ENCODE measurements at places on chromosomes 12 and 14.

DNA sequence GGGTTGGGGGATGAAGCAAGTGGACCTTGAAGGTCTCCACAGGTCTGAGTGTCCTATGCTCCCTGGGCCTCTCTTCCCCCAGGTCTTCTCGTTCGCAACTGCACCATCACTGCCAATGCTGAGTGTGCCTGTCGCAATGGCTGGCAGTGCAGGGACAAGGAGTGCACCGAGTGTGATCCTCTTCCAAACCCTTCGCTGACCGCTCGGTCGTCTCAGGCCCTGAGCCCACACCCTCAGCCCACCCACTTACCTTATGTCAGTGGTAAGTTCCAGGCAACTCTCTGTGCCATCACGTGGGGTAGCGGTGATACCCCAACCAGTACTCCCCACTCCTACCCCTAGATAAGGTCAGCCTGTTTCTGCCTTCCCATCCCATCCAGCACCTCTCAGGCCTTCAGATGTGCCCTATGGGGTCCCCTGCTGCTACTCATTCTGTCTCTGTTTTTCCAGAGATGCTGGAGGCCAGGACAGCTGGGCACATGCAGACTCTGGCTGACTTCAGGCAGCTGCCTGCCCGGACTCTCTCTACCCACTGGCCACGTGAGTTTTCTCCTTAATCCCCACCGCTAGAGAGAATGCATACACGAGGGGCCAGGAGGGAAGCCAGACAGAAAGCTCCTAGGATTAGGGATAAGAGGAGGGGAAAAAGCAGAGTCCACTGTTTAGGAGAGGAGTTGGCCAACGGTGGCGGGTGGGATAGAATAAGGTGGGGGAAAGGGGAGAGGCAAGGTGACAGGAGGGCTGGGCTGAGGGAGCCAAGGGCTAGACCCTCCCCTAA lies 1.6 kb upstream of the TAPBPL start:
- no peak for DNase-seq
- peak overlapping the region; percentile 99 for H3K27ac ChIP-seq
- no peaks in the 10 kb centered on the region for H3K27me3 ChIP-seq
- peaks cover 73% of the 10 kb centered on the region for H3K36me3 ChIP-seq

GRCh38 chr12:4496145-4496838 lies 42.4 kb upstream of the RAD51AP1 start:
- no peak overlapping the region for H3K27ac ChIP-seq
- H3K36me3 ChIP-seq = peaks cover 15% of the 10 kb centered on the region
- no peaks in the 10 kb centered on the region for H3K27me3 ChIP-seq
- no peaks in the 10 kb centered on the region for H3K4me1 ChIP-seq
- no peak overlapping the region for H3K4me3 ChIP-seq

DNA sequence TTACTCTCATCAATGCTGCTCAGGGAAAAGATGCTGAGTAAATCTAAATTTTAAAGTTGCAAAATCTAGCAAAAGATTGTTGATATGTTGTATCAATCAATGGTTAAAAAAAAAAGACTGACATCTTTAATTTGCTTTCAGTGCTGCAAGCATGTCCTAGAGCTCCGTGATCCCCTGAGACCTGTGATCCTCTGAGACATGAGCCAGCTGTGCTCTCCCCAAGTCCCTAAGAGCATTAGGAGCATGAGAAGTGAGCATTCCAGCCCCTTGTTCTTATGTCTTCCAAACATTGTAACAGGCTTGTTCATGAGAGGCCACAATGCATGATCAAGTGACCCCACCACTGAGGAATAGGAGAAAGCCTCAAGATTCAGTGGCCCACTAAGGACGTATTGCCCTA lies 116.6 kb downstream of the DAD1 start:
- H3K27me3 ChIP-seq = no peaks in the 10 kb centered on the region
- no peaks in the 10 kb centered on the region for H3K36me3 ChIP-seq
- no peak overlapping the region for H3K4me3 ChIP-seq
- peaks cover 1% of the 10 kb centered on the region for H3K4me1 ChIP-seq

DNA sequence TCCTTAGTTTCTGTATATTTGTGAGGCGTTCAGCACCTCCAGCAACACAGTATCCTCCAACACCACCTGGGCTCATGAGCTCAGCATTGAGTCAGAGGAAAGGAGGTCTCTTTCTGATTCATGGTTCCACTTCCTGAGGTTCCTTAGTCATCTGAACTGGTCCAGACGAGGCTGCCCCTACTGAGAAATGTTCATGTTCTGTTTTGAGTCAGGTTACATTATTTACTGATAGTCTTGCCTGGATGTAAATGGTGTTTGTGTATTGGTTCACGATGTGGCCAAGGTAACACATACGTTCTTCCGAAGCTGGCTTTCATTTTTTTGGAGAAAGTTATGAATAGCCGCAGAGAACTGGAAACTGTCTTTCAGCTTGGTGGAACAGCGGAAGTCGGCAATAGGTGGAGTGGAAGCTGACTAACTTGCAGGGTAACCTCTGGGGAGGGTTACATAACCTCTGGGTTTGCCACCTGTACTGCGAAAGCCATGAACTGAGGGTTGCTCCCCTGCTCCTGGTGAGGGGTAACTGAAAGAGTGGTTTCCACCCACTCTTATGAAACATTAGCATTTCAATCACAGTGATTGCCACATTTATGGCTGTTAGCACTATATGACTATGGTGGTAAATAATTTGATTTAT lies 42.2 kb upstream of the MANSC4 start:
- DNase-seq = no peak
- H3K27ac ChIP-seq = no peak overlapping the region
- no peaks in the 10 kb centered on the region for H3K27me3 ChIP-seq

- H3K4me1 ChIP-seq = peaks cover 1% of the 10 kb centered on the region
- peaks cover 7% of the 10 kb centered on the region for H3K27me3 ChIP-seq
- no peak for DNase-seq
- no peak overlapping the region for H3K4me3 ChIP-seq
These were observed 38.2 kb upstream of the ZNF641 start for GRCh38 chr12:48388938-48389337.

DNA sequence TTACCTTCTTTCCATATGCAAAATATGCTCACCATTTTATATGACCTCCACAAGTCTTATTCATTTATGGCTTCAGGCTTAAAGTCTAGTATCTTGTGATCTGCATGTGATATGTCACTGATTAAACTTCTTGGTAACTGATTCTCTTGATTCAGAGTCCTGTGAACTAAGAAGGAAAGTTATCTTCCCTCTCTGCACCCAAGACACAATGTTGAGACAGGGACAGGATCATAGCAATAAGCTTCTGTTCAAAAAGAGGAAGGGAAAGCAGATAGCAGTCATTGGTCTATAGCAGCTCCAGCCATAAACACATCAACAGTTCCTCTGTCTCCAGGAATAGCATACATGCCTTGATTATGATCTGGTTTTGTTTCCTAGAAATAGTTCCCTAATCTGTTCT lies 103.1 kb downstream of the UNC79 start:
- H3K36me3 ChIP-seq = no peaks in the 10 kb centered on the region
- peaks cover 18% of the 10 kb centered on the region for H3K27me3 ChIP-seq
- H3K27ac ChIP-seq = no peak overlapping the region
- no peak overlapping the region for H3K4me3 ChIP-seq
- DNase-seq = no peak
- H3K4me1 ChIP-seq = peaks cover 11% of the 10 kb centered on the region

DNA sequence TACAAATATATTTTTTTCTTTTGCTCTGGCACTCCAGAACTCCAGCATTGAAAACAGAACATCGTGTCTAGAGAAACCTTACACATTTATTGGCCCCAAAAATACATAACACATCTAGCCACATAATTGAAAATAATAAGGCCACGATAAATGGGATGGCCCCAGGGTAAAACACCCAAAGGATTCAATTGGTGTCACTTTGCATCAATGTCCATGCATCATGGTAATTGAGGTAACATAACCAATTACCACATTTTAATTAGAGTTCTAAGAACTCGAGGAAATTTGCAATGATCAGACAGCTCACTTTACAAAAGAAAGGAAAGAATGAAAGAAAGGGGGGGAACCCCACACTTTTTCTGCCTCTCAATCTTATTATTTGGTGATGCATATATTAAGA lies 151.8 kb upstream of the NPAS3 start:
- H3K27ac ChIP-seq = no peak overlapping the region
- DNase-seq = no peak
- H3K36me3 ChIP-seq = peaks cover 18% of the 10 kb centered on the region
- no peak overlapping the region for H3K4me3 ChIP-seq

DNA sequence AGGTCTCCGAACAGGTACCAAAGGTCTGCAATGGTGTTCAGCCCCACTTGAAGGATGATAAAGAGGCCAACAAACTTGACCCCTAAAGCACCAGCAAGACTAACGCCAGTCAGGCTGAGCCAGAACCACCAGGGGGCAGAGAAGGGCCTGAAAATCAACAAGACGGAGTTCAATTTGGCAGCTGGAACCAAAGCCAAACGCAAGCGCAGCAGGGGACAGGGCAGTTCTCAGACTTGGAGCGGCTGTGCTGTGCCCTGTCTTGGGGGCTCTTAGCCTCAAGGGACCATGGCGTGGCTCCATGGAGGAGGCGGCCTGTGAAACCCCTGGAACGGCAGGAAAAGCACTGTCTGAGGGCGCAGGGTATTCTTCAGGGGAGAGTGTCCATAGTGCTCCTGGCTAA lies 19.6 kb downstream of the POMT2 start:
- H3K4me1 ChIP-seq = no peaks in the 10 kb centered on the region
- DNase-seq = peak; percentile 33
- H3K36me3 ChIP-seq = peaks cover 7% of the 10 kb centered on the region
- no peaks in the 10 kb centered on the region for H3K27me3 ChIP-seq
- no peak overlapping the region for H3K4me3 ChIP-seq
- H3K27ac ChIP-seq = no peak overlapping the region

DNA sequence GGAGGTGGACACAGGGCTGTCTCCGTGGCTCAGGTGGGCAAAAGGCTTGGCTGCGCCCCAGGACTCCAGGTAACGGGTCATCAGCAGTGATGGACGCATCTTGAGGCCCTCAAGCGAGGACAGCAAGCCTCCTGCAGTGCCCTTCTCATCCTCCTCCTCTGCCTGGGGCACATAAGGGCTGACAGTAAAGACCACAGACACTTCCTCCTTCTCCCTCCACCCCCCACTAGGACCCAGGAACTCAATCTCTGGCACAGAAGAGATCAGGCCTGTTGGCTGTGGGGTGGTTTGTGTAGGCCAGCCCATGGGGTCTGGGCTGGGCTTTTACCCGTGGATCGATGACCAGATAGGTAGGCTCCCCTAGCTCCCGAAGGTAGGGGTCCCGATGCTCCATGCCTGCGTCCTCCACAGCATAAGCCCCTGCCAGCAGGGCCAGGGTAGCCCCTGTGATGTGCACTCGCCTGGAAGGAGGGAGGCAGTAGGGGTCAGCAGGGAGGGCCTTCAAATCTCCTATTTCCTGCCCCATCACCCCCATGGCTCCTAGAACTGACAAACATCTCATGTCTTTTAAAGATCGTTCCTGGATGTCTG lies 5.7 kb downstream of the ADCY4 start:
- no peaks in the 10 kb centered on the region for H3K36me3 ChIP-seq
- H3K27ac ChIP-seq = no peak overlapping the region
- DNase-seq = no peak
- peak overlapping the region; percentile 77 for H3K4me3 ChIP-seq
- peaks cover 32% of the 10 kb centered on the region for H3K4me1 ChIP-seq

DNA sequence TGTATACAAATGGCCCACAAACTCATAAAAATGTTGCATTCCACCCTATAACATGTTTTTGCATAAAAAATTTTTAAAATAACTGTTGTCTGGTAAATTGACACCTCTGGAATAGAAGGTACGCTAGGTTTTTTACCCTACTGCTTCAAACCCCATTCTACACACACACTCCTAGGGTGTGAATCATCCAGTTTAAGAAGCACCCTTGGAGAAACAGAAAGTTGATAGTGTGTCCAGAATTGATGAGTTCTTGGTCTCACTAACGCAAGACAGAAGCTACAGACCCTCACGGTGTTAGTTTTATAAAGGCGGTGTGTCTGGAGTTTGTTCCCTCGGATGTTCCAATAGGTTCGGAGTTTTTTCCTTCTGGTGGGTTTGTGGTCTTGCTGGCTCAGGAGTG lies 158.5 kb downstream of the KLRB1 start:
- H3K36me3 ChIP-seq = no peaks in the 10 kb centered on the region
- H3K4me3 ChIP-seq = peak overlapping the region; percentile 98
- H3K27me3 ChIP-seq = no peaks in the 10 kb centered on the region
- H3K27ac ChIP-seq = peak overlapping the region; percentile 97
- DNase-seq = no peak
- peaks cover 26% of the 10 kb centered on the region for H3K4me1 ChIP-seq

DNA sequence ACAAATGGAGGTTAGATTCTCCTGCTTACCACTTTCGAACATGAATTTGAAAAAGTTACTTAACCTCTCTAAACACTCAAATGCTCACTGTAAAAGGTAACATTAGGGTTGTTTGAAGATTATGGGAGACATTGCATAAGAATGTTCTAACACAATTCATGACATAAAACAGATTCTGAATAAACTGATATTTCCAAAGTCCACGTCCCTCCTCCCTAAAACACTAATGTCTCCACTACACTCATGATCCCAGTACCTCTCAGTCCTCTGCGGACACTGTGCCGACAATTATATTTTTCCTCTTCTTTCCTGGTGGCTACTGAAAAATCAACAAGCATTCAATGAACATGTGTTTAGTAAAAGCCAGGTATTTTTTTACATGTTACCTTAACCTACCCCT lies 18.8 kb upstream of the IAPP start:
- H3K36me3 ChIP-seq = no peaks in the 10 kb centered on the region
- no peak for DNase-seq
- H3K27ac ChIP-seq = no peak overlapping the region
- no peak overlapping the region for H3K4me3 ChIP-seq
- H3K27me3 ChIP-seq = peaks cover 12% of the 10 kb centered on the region

DNA sequence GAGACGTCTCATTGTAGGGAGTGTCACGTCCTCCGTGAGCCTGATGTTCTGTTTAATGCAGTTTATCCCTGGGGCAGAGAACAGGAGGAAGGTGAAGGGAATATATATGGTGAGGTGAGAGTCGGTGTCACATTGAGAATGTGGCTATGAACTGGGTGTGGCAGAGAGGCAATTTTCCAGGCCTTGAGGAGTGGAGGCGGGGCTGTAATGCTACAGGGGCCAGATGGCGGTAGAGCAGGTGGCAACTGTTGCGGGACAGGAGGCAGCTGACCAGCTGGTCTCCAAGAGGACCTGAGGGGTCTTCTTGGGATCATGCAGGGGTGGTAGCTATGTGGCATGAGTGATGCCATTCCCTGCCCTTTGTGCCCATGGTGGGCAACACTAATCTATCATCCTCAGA lies 59.6 kb downstream of the CACNA1C start:
- peaks cover 5% of the 10 kb centered on the region for H3K27me3 ChIP-seq
- no peak for DNase-seq
- H3K36me3 ChIP-seq = no peaks in the 10 kb centered on the region

DNA sequence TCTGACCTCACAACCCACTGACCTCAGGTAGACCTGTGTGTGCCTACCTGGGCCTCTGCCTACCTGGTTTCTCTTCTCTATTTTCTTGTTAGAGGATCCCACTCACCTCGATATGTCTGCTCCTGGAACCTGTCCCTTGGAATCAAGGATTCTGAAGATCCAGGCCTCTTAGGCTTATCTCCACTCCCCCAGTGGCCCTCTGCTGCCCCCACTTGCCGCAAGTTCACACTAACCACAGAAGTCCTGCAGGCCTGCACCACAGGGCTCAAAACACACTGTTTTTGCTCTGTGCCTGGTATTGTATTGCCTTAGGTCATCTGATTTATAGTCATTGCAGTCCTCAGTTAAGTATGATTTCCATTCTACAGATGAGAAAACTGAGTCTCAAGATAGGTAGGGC lies 15.3 kb upstream of the NRXN3 start:
- H3K36me3 ChIP-seq = no peaks in the 10 kb centered on the region
- no peak overlapping the region for H3K4me3 ChIP-seq
- H3K27me3 ChIP-seq = peaks cover 6% of the 10 kb centered on the region

Measured in naive thymus-derived CD8-positive, alpha-beta T cell (primary cell).